ENCODE measurements at places on chromosomes 4 and X.
A peak's percentile ranks its signal among the peaks of the same experiment; 100 is the strongest.

GRCh38 chr4:48015678-48016077 is 803 bp downstream of the CNGA1 start:
- DNase-seq = no peak

DNA sequence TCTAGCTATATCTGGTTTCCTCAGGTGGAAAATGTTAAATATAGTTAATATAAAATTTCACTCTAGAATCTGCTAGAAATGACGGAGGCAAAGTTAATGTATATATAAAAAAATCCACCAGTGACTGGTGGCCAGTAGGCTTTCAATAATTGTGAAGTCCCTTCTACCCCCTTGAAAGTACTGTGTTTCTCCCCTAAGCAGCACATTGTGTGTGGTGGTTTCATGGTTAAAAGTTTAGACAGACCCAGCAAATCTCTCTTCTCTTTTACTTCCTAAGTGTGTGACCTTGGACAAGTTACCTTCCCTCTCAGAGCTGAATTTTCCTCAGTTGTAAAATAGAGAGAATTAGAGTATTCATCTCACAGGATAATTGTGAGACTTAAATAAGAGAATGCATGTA is 600 bp upstream of the HEPH start:
- no peak for DNase-seq

- DNase-seq = no peak
These were observed 35.3 kb upstream of the CXCL8 start for GRCh38 chr4:73705056-73705432.

- no peak for DNase-seq
These were observed 415 bp downstream of the SHISA3 start for GRCh38 chr4:42397635-42398170.

- DNase-seq = no peak
These were observed 61.5 kb upstream of the FAM241A start for GRCh38 chr4:112083587-112084347.

DNA sequence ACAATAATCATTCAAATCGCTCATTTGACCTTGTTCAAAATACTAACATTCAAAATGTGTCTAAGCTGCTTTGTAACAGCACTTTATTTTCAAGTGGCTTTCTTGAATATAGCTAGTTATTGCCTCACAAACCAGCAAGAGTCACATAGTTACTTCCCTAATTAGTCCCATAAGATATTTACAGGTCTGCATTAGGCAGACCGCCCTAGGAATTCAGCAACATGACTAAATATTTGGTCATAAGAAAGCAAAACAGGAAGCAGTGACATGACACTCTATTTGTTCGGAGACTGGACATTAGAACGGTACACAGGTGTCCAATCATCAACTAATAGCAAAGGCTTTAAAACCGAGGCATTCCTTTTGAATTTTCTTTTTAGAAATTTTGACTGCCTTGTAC is 262.0 kb downstream of the COL25A1 start:
- peak; percentile 14 for DNase-seq

DNA sequence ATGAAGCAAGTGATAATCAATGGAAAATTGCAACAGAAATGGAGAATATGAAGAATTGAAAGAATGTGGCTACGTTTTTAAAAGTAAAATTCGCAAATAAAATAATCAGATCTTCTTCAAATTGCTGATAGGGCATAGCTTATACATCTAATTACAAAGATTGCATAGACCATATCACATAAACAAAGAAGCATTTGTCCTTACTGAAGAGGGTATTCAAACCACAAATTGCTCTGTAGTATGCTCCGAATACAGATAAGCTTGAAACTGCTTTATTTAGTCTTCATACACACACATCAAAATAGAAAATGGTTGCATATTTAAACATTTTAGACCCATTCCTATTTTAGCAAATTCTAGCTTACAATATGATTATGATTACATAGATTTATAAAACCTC is 206.7 kb upstream of the SLIT2 start:
- DNase-seq = no peak

DNA sequence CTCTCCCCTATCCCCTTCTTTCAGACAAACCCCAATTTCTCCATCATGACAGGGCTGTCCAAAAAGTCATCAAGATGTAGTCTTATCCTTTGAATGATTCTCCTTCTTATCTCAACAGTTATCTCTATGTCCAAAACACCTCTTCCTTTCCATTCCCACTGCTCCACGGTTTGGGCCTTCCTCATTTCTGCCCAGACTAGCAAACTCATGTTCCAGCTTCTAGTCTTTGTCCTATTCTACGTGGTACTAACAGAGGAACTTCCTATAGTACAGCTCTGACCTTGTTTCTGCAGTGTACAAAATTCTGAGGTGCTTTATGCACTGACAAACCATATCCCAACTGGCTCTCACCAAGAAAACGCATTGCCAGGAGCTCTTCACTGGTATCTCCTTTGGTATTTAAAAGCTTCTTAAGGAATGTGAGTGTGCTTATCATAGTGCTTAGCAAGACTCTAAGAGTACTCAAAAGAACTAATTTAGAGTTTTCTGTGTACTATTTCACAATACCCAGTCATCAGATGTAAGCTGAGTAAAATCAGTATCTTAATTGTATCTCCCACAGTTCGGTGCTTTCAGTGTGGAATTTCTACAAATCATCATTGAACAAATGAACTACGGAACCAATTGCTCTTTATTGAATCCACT is 65.5 kb downstream of the MAML3 start:
- DNase-seq = no peak

DNA sequence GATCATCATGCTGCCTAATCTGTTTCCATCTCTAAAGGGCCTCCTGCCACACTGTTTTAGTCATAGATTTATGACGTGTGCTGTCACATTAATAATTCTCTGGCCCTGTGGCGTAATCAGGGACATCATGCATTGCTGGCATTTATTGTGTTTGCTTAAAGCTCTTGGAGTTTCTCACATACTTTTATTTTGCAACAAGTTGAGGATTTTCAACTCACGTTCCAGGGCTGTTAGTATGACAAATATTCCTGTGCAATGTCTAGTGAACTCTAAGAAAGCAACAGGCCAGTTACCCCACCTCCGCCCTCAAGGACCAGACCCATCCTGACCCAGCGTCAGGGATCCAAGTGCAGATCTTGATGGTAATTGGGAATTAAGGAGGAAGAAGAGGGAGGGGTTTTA is 7.8 kb upstream of the PIGA start:
- DNase-seq = no peak

GRCh38 chr4:154084864-154085263 is 296.0 kb upstream of the SFRP2 start:
- DNase-seq = no peak

DNA sequence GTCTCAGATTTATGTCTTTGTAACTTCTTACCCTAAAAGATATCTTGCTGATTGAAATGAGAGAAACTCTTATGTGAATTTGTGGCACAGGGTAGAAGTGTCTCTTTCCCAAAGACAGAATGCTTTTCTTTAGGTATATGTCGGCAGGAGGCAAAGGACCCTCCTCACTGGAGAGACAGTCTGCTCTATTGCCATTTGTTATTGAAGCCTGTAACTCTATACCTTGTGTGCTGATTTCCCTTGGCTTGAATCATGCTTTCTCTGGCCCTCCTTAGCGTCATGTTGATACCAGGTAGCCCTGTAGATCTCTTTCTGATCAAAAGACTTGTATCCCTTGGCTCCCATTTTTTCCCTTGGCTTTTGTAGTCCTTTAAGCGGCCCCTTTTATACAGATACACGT is 284.3 kb downstream of the CXXC4 start:
- DNase-seq = no peak

GRCh38 chrX:39152106-39152649 is 350.9 kb downstream of the MID1IP1 start:
- DNase-seq = peak; percentile 83

- peak; percentile 56 for DNase-seq
These were observed 8.7 kb upstream of the TIMM8A start for GRCh38 chrX:101357166-101357795.

DNA sequence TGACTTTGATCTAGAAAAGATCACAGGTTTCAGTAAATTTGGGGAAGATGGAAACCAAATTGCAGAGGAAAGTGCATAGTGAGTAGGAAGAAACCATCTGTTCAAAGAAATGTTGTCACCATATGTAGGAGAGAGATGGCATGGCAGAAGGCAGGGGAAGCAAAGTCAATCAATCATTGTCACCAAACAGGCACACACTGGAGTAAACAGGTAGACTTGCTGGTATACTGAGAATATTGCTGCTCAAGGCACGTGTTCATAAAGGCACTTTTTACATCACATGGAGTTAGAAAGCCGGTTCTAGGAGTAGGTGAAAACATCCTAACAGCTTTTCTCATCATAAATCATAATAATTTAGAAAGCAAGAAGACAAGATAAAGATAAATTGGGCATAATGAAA is 550.5 kb upstream of the FAT1 start:
- DNase-seq = no peak

- DNase-seq = no peak
These were observed 18.2 kb upstream of the RHOH start for GRCh38 chr4:40178672-40179071.

DNA sequence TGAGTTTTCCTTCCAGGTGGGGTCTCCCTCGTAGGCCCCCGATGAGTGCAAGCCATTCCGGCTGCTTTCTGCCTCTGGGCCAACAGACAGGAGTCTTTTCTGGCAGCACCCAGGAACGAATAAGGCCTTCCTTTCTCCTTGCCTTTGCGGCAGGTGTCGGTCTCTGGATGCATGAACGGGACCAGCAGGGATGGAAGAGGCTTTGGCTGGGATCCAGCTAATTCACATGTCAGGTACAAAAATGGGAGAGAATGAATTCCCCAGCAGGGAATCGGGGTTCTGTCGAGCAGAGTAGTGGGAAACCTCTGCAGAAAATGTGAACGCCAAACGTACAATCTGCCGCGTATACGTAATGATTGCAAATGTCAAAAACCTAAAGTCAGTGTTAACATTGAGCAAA is 146.1 kb upstream of the TBL1X start:
- no peak for DNase-seq

DNA sequence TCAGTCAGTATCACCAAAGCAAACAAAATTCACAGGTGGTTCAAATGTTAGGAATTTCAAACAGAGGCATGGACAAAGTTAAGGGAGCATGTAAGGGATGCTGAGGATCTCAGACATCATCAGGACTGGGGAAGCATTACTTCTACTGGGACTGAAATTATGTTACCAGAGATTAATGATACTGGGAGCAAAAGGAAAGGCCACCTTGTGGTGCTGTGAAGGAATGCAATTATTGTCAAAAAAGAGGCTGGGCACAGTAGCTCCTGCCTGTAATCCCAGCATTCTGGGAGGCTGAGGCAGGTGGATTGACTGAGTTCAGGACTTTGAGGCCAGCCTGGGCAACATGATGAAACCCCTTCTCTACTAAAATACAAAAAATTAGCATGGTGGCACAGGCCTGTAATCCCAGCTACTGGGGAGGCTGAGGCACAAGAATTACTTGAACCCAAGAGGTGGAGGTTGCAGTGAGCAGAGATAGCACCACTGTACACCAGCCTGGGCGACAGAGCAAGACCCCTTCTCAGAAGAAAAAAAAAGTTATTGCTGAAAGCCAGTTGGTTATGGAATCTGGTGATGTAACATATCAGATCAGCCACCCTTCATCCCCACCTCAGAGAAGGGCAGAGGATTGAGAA is 954.3 kb downstream of the PCDH7 start:
- peak; percentile 20 for DNase-seq

- peak; percentile 1 for DNase-seq
These were observed 833.6 kb upstream of the AGA start for GRCh38 chr4:178275671-178276360.

DNA sequence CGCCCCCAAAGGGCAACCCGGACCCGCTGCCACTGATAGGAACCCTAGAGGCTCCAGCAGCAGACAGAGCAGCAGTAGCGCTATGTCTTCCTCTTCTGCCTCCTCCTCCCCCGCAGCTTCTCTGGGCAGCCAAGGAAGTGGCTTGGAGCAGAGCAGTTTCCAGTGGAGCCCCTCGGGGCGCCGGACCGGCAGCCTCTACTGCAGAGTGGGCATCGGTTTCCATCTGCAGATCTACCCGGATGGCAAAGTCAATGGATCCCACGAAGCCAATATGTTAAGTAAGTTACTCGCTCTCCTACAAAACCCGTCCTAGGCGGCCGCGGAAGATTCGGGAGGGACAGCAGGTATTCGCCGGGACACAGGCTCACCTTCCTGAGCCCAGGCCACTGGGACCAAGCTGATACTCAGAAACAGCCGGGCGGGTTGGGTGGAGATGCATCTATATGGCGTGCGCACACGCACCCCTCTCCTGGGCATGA is 477 bp downstream of the FGF5 start:
- DNase-seq = peak; percentile 33

DNA sequence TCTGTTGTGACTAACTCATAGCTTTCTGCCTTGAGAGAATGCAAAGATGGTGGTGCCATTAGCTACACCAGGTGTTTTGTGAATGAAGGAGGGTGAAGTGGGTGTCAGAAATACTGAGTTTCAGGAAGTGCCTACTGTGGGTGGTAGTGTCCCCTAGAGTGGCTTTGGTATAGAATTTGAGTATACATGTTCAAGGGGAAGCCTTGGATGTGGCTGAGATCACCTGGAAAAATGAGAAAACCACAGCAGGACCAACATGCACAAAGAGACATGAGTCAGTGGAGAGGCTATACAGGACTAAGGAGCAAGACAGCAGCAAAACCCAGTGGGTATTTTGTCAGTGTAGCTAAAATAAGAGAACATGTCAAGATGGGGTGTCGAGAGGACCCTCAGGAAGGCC is 204.3 kb upstream of the TBL1X start:
- DNase-seq = no peak

DNA sequence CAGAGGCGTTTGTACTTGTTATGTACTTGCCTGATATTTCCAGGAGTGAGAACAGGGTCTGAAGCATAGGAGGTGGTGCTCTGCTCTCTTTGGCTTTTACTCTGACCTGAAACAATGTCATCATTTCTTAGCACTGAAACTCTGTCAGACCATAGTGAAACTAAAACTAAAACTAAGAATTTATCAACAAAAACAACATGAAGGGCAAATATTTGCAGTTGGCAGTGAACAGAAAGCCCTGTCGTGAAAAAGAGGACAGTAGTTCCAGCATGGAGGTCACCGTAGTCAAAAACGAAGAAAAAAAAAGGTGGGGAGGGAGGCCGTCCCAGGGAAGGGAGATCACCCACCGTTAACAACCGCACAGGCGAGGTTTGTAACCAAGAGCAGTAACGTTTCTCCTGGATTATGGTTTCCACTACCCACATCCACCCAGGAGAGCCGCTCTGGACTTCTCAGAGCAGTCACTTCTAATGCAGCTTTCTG is 97.5 kb downstream of the ANK2 start:
- no peak for DNase-seq

DNA sequence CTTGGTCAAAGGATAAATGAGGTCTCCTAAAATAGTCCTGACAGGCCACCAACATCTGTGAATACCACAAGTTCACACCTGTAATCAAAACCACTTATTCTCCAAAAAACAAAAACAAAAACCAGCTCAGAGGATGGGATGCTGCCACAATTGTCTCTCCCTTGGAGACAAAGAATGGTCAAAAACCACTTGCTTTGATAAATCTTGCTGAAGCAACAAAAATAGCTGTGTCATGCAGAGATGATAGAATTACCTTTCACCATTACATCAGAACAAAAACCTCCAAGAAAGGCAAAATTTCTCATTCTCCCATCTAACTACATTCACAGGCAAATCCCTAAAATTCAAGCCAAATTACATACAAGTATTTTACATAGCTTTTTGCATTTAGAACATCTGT is 180.4 kb downstream of the MAML3 start:
- DNase-seq = peak; percentile 24

Measured in hematopoietic multipotent progenitor cell treated with erythropoietin and hydrocortisone succinate and interleukin-3 and kit ligand, for 6 days (in vitro differentiated cells).